Cardiac muscle cell (in vitro differentiated cells and primary cell): ENCODE measurements at places on chromosomes 3 and 15. TPM values are rescaled to one million over a fixed set of nuclear protein-coding genes. Genes with fewer than 3 reads are reported as not detected.
A peak's percentile ranks its signal among the peaks of the same experiment; 100 is the strongest.

- DNase-seq, result no peak
Observed at GRCh38 chr3:126493051-126493450, 17.4 kb upstream of the ZXDC start.

The TM4SF1 gene
- 1.7 and 4.3 TPM in 2 replicates for polyA plus RNA-seq

The CYP8B1 gene
- not detected in 2 replicates for polyA plus RNA-seq

DNA sequence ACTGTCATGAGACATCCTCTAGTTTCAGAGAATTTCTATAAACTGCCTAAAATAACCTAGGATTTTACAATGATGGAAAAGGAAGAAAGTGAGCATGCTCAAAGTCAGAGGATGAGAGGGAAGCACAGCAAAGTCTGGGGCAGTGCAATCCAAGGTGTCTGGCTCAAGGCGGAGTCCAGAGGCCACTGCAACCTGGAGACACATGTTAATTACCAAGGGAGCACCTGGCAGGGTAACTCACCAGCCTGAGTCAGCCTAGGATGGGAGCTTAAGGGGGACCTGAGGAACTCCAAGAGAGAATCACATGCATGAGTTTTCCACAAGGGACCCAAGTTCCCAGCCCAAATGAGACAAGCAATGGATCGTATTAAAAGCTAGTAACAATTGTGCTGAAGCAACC is 49.8 kb downstream of the PLD1 start:
- DNase-seq, result no peak

GRCh38 chr3:50620420-50620819 is 3.5 kb downstream of the MAPKAPK3 start:
- no peak for DNase-seq

DNA sequence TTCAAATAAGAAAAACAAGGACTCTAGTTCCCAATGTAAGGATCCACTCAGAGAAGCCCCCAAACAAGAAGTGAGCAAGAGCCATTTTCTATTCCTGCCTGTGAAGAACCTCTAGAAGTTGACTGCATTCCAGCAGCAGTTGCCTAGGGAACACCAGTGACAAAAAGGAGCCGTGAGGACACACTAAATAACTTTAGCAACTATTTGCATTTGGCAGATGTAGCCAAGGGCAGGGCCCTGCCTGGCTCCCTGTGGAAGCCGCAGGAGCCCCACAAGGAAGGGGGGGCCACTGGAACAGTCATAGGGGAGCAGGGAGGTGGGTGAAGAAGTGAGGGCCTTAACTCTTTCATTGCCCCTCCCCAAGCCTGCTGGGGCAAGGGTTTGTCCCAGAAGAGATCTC is 470.2 kb upstream of the PROK2 start:
- DNase-seq, result peak; percentile 72

The CHRNA5 gene
- 12.5 and 12.7 TPM in 2 replicates for polyA plus RNA-seq

The ZNF639 gene
- 39.7 and 42.0 TPM in 2 replicates for polyA plus RNA-seq

The PLCB2 gene
- polyA plus RNA-seq, result 28.3 and 45.9 TPM in 2 replicates

The GOLGA8J gene
- 0.27 TPM in 1 of 2 replicates, not detected in the other for polyA plus RNA-seq

The DUT gene
- 137 and 198 TPM in 2 replicates for polyA plus RNA-seq

The WDR49 gene
- polyA plus RNA-seq, result not detected in 2 replicates

GRCh38 chr15:80208758-80209734 is 43.0 kb downstream of the CTXND1 start:
- DNase-seq, result no peak

The MYZAP gene
- polyA plus RNA-seq, result 175 and 230 TPM in 2 replicates

- no peak for DNase-seq
Observed at GRCh38 chr15:44657378-44657777, 6.1 kb downstream of the SPG11 start.

The FSIP1 gene
- polyA plus RNA-seq, result 0.15 and 1.2 TPM in 2 replicates

GRCh38 chr3:157285966-157286365 is 126.0 kb upstream of the CCNL1 start:
- peak; percentile 25 for DNase-seq

DNA sequence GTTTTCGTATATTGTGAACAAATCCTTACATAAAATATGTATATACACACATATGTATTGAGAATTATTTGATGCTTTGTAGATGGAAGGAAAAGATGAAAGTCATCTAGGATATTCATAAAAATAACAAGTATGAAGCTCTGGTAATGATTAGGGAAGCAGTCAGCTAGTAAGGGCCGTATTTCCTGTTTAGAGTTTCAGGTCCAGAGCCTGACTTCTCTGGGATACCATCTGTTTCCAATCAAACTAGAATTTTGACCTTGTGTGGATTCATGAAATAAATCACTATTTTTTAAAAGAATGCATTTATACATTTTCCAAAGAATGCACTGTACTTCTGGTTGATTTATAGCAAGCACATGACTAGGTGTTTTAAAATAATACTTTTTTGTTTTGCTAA is 156.1 kb upstream of the CGNL1 start:
- peak; percentile 68 for DNase-seq

DNA sequence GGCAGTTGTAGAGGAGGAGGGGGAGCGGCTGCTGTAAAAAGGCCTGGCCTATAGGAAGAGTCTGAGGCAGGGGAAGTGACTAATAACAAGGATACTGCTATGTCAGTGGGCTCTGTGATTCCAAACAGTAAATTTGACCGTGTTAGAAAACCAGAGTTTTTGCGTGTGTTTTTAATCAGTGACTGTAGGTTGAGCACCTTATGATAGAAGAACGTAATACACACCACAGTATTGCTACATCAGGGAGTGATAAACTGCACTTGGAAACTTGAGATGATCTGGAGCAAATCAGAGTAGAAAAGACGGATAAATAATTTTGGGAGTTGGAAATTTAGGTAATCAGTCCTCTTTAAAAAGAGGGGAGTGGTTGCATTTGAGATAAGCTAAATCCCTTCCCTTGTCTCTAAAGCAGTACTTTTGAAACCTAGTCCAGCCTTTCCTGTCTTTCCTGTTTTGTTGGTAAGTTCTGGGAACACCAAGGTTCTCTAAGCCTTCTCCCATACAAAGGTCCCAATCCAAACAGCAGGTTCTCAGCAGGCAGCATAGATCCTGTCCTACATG is 130.5 kb upstream of the NR2E3 start:
- no peak for DNase-seq

The UBA3 gene
- polyA plus RNA-seq, result 116 and 118 TPM in 2 replicates

- no peak for DNase-seq
Observed at GRCh38 chr3:128078322-128078721, 26.1 kb downstream of the SEC61A1 start.

- DNase-seq, result no peak
Observed at GRCh38 chr15:63507878-63508818, 3.8 kb downstream of the USP3 start.

DNA sequence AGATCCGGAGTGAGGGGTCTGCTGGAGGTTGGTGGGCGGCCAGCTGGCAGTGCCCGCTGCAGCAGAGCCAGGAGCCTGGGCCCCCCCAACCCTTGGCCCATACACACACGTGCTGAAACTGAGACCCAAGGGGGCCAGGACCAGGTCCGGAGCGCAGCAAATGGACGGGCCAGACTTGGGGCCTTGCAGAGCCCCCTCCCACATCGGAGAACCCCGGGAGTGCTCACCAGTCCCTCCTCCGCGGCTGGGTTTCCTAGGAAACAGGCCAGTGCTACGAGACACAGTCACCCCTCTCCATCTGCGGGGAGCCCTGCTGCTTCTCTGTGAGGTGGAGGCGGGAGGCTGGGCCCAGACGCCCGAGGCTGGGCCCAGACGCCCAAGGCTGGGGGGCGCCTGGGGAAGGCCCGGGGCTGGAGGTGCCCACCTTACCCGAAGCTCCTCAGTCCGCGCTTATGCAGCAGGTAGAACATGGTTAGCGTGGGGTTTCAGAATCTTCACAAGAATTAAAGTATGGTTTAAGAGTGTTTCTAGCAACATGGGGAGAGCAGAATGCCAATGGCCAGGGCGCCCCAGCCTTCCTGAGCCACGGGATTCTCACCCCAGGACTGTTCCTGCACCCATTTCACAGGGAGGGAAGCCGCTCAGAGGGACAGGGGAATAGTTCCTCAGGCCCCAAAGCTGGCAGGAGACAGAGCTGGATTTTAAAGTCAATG is 135.0 kb upstream of the PRR20G start:
- DNase-seq, result no peak

GRCh38 chr3:57544181-57545125 is at the start of gene DNAH12:
TSS of gene DNAH12 (minus strand) at chr3:57544344. CDS start at chr3:57542870, 1,474 bp downstream.
- peak; percentile 83 for DNase-seq

DNA sequence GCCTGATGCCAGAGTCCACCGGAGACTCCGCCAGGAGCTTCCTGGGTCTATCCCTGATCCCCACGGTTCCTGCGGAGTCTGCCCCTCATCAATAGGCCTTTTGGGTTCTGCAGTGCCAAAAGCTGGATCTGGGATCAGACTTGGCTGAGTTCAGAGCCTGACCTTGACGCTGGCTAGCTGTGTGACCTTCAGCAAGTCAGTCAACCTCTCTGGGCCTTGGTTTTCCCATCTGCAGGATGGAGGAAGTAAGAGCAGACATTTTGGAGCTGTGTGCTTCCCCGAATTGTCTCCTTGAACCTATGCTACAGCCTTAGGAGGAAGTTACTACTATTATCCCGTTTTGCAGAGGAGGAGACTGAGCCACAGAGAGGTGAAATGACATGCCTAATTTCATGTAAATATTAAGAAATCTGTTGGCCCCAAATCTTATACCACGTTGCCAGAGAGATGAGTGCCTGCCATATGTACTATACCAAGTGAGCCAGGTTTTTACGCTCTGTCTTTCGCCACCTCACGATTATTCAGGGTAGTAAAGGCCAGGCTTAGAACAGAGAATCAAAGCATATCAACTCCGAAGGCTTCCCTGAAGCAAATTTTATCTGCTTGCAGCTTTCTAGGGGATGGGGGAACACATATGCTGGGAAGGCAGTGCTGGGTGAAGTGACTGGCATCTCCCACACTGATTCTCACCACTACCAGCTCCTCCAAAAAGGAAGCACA is 112.5 kb downstream of the SRGAP3 start:
- DNase-seq, result no peak

- no peak for DNase-seq
Observed at GRCh38 chr3:186536883-186537844, 7.0 kb downstream of the CRYGS start.

The LMOD3 gene
- polyA plus RNA-seq, result 0.22 and 0.61 TPM in 2 replicates

GRCh38 chr3:94012185-94012584 is 16.2 kb downstream of the STX19 start:
- DNase-seq, result no peak

GRCh38 chr15:98956796-98957553 is 50.6 kb downstream of the PGPEP1L start:
- no peak for DNase-seq

The THSD4 gene
- polyA plus RNA-seq, result 5.1 and 6.2 TPM in 2 replicates
